CD4-positive, alpha-beta T cell treated with Interferon gamma for 1 hour (primary cell): ENCODE measurements at places on chromosomes 1 and 21.
A peak's percentile ranks its signal among the peaks of the same experiment; 100 is the strongest.

DNA sequence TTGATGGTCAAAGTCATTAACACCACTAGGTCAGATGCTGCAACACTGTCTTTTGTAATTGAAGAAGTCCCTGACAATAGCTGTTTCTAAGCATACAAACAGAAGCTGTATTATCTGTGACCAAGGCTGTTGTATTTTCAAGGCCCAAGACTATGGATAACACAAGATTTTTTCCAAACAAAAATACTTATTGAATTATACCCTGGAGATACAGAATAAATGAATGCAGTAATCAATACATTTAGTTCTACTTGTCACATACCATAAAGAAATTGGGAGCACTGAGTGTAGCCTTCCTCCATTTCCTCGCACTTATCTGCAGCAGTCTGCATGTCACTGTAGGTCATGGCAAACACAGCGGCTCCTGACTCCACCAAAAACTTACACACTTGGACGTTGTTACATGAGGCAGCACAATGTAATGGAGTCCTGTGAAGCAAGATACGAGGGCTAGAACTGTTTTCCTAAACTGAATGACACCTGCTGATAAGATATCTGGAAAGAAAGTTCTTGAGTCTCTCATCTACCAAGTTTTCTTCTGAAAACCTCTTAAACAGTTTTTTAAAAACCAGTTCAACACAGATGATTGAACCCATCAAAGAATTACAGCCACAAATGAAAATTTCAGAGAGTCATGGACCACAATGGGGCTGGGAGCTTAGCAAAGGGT, 56.9 kb downstream of the TP53BP2 start:
- DNase-seq = no peak

GRCh38 chr1:182235952-182236650, 155.5 kb downstream of the GLUL start:
- DNase-seq = no peak

GRCh38 chr1:66778969-66779368, 22.1 kb downstream of the INSL5 start:
- DNase-seq = no peak

- no peak for DNase-seq
Measured at GRCh38 chr1:67189953-67190352, 23.7 kb downstream of the IL23R start.

- DNase-seq = no peak
Measured at GRCh38 chr1:1487701-1488100, 16.1 kb downstream of the ATAD3B start.

DNA sequence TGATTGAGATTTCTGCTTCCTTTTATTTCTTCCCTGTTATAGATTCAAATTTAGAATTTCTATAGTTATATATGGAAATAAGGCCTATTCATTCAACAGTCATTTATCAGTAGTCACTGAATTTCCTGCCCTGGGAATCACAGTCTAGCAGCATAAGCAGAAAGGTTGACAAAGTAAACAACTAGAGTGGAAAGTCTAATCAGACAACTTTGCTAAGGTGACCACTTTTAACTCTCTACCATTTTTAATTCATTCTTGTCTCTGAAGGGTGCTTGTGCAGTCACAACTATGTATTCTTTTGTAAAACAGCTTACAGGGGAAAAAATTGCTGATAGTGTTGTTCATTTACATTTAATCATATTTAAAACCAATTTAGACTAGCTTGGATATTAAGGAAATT, 66.1 kb upstream of the PLA2G4A start:
- no peak for DNase-seq

GRCh38 chr1:119956306-119956705, 60.0 kb upstream of the ADAM30 start:
- DNase-seq = no peak

DNA sequence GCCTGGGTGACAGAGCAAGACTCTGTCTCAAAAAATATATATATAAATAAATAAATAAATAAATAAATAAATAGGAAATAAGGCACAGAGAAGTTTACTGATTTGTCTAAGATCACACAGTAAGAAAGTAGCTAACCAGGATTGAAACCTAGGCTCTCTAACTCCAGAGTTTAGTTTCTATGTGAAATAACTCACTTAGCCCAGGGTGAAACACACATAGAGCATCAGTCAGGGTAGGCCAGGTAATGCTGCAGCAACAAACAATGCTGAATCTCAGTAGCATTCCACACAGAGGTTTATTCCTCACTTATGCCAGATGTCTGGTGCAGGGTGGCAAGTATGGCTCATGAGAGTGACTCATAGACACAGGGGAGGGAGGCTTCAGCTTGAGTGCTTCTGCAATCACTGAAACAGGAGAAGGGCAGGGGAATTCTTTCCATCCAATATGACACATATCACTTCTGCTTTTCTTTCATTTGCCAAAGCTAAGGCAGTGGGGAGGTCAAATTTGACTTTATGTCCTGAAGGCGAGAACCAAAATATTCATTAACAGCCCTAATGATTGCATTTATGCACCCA, 37.1 kb upstream of the KANK4 start:
- DNase-seq = peak; percentile 38

DNA sequence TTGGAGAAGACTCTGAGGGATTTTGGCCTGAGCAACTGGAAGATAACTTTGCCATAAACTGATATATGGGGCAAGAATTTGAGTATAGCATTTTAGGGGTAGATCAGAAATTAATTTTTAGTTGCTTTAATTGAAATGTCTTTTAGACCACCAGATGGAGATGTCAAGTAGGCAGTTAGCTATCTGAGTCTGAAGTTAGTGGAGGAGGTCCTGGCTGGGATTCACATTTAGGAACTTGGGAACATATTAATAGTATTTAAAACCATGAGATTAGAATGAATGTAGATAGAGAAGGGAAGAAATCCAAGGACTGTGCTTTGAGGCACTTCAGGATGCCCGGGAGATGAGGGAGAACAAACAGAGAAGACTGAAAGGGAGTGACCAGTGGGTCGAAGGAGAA, 32.6 kb downstream of the SLC44A3 start:
- no peak for DNase-seq

DNA sequence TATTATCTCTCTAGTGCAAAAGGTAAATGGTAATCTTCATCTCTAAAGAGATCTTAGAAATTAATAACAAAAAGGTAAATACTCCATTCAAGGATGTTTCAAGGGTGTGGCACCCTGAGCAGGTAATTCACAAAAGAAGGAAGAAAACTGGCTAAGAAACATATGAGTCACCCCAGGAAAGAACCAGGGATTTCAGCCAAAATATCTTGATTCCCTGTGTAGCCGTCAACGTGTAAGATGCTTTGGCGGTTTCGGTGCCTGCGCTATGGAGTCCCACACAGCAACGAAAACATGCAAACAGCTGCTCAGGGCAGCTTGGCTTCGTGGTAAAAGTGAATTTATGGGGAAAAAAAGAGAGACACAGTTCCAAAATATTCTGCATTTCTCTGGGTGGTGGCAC, 3.7 kb downstream of the ITGB2 start:
- DNase-seq = no peak

- DNase-seq = no peak
Measured at GRCh38 chr21:44582055-44582454, 1.7 kb upstream of the KRTAP10-5 start.

DNA sequence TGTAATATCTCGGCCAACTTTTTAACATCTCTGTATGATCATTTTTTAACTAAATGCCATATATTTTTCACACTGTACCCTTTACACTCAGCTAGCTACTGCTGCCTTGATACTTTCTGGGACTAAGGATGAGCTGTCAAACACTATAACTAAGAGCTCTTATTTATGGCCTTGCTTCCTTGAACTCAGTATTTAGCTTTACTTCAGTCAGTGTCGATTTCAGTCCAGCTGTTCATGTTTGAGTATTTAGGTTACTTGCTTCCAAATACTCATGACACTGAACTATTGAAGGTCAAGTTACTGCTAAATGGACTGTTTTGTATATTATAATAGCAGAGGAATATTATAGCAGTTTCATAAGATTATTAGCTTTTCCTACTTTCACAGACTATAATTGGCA, 25.9 kb upstream of the USP25 start:
- DNase-seq = no peak

- no peak for DNase-seq
Measured at GRCh38 chr1:221527886-221528624, 213.8 kb downstream of the DUSP10 start.

GRCh38 chr1:203764105-203765028, 616 bp upstream of the LAX1 start:
- DNase-seq = no peak

DNA sequence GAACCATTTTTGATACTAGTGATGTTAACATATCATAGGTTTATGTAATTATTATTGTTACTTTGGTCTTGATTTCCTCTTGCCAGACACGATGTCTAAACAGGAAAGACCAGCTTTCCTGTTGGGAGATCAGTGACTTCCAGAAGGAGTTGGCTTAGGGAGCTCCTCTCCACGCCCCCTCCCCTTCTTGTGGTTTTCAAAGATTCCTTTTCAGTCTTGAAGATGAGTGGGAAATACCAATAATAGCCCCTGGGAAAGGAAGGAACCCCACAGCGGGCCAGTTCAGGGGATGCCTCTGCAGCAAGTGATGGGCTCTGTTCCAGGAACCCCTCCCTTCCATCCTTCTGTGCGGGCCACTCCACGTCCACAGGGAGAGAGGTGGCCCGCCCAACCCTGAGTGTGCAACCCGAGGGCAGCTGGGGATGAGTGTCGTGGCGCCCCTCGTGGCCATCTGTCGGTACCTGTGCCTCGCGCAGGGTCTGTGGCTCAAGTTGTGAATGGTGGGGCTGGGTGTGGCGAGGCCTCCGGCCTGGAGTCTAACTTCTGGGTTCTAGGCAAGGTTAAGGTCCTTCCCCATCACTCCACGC, 65.7 kb downstream of the TLR5 start:
- no peak for DNase-seq

DNA sequence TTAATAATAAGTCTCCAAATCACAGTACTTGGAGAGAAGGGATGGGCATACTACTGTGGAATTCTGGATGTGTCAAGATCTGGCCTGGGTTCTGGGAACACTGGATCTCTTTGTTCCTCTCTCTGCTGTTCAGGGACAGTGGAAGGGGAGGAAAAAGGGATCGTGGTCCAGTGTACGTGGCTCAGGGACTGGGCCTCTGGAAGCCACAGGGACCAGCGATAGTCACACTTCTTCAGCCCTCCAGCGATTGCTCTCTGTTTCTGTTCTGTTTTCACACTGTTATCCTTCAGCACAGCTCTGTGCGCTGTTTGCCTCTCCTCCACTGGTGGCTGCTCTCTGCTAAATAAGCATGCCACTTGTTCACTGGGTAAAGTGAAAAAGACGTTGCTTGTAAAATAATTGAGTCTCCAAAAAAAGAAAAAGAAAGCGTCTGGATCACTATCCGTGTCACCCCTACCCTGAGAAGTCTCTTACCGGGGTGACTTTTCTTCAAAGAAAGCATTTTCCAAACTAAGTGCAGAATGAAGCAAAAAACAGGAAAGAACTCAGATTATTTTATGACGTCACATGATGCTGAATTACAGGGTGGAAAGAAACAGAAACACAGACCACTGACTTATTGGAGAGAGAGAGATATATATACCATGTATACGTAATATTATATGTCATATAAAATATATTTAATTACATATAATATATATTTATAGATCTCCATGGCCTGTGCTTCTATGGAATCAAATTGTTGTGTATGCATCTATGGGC, 279.4 kb downstream of the RGS7 start:
- DNase-seq = no peak

DNA sequence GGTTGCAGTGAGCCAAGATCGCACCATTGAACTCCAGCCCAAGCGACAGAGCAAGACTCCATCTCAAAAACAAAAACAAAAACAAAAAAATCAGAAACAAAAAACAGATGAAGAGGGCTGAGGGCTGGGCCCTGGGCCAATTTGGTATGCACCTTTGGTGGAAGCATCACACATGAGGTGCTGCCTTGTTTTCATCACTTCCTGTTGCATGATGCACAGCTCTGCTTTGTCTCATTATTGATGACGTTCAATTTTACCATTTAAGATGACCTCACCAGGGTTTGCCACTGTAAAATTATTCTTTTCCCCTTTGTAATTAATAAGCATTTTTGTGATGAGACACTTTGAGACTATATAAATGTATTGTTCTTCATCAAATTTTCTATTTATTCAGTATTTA, 9.8 kb upstream of the IFNAR2 start:
- DNase-seq = no peak

DNA sequence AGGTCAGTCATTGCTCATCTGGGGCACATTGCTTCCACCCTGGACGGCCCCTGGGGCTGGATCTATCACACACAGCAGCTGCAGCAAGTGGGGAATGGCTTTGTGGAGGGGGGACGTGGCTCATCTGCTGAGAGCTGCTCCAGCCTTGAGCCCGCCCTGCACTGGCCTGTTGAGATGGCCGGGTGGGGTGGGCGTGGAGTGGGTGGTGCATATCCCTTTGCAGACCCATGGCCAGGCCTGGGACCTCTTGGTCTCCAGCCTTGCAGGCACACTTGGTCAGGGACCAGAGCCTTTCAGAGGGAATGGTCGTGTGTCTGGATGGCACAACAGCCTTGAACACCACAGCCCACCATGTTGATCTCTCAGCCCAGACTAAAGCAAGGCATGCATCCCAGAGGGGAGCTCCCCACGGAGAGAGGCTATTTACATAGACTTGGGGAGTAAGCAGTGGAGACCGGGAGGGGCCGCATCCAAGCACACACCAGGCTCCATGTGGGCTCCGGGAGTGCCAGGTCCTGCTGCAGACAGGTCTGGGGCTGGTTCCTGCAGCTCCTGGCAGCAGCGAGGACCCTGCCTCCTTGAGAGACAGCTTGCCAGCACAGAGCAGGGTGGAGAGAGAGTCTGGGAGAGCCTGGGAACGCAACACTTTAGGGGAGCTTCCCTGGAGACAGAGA, 52.8 kb upstream of the SELENON start:
- no peak for DNase-seq

DNA sequence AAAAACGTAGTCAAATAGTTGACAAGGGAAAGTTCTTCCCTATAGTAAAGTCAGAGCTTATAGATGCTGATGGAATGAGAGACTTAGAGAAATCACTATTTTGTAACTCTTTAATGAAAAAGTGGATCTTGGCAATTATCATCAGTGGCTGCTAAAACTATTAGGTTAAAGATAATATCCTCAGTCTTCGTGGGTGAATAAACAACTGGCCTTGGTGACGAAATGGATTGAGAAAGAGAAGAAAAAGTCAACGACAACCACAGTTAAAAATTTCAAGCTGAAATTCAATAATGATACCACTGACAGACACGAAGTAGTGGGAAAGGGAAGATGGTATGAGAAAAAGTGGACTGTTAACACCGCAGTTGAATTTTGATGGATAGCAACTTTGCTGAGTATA, 90.0 kb upstream of the GNG4 start:
- DNase-seq = no peak

GRCh38 chr1:234709473-234710228, 99.7 kb upstream of the IRF2BP2 start:
- DNase-seq = peak; percentile 7

- DNase-seq = no peak
Measured at GRCh38 chr1:185314411-185314810, 2.6 kb downstream of the IVNS1ABP start.

GRCh38 chr21:45786660-45787059, 143.1 kb downstream of the PCBP3 start:
- no peak for DNase-seq

- DNase-seq = no peak
Measured at GRCh38 chr1:2326524-2326923, 64.8 kb downstream of the MORN1 start.
